Fibroblast of mammary gland (primary cell): ENCODE measurements at places on chromosomes 11 and 22.

GRCh38 chr11:45102810-45103621 lies 43.4 kb upstream of the PRDM11 start:
- peak; percentile 91 for DNase-seq

- peak; percentile 74 for DNase-seq
Observed at GRCh38 chr11:95863486-95864140, 60.3 kb downstream of the MTMR2 start.

GRCh38 chr22:24489011-24489410 lies 6.1 kb upstream of the UPB1 start:
- no peak for DNase-seq

DNA sequence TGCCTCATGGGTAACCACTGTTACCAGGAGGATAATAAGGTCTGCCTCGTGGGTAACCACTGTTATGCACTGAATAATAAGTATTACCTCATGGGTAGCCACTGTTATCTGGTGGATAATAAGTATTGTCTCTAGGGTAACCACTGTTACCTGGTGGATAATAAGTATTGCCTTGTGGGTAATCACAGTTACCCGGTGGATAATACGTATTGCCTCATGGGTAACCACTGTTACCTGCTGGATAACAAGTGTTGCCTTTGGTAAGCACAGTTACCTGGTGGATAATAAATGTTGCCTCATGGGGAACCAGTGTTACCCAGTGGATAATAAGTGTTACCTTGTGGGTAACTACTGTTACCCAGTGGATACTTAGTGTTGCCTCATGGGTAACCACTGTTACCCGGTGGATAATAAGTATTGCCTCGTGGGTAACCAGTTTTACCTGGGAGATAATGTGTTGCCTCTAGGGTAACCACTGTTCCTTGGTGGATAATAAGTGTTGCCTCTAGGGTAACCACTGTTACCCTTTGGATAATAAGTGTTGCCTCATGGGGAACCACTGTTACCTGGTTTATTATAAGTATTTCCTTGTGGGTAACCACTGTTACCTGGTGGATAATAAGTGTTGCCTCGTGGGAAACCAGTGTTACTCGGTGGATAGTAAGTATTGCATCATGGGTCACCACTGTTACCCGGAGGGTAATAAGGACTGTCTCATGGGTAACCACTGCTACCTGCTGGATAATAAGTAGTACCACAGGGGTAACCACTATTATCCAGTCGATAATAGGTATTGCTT lies 10.6 kb upstream of the NXPE4 start:
- peak; percentile 8 for DNase-seq

DNA sequence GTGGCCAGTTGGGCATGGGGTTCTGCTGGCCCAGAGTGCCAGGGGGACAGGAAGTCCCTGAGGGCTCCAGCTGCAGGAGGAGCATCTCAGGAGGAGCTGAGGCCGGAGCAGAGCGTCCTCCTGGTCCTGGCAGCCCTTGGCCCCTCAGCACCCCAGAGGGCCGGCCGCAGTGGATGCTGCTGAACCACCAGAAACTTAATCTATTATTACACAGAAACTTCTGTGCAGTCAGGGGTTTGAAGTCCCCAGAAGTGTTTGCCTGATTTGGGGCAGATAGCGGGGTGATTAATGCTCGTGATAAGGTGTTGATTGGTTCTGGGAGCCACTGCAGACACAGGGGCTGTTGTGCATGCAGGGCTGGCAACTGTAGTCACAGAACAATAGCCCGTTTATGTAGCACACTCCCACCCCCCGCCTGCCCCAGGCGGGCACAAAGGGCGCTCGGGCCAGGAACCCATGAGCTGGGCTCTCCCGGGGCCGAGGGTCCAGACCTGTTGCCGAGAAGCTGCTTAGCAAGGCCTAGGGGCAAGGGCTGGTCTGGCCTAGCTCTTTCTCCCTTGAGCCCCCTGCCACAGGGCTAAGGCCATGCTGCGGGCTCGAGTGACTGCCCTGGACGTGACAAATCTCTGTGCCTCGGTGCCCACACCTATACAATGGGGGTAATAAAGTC lies 29.0 kb upstream of the KCNQ1OT1 start:
- no peak for DNase-seq

DNA sequence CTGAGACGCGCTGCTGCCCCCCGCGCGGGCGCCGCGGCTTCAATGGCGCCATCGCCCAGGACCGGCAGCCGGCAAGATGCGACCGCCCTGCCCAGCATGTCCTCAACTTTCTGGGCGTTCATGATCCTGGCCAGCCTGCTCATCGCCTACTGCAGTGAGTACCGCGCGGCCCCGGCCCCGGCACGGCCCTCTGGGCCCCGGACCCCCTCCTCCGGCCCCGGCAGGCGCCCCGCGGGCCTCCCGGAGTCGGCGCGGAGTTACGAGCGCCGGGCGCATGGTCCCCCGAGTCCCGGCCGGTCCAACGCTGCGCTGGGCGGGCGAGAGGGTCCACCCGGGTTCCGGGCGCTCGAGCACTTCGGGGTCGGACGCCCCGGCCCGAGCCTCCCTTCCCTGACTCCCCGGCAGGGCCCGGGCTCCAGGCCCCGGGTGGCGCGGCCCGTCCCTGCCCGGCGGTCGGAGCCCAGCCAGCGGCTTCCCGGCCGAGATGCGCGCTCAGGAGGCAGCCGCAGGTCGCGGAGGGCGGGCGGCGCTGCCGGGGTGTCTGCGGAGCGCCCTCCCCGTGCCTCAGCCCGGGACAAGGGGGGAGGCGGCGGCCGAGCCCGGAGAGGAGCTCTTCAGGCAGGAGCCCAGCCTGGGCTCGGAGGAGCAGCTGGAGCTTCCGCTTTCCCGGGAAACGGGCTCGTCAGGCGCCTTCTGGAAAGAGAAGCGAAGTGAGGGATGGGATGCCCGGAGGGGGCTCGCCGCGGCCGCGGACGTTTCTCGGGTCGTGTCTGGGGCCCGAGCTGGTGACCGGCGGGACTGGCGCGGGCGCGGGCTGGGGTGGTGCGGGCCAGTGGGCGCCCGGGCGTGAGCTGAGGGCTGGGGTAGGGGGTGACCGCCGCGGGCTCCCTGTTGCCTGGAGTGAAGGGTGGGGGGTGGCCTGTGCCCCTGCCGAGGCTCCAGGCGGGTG lies 1337.8 kb downstream of the BRD1 start:
- DNase-seq, result no peak

DNA sequence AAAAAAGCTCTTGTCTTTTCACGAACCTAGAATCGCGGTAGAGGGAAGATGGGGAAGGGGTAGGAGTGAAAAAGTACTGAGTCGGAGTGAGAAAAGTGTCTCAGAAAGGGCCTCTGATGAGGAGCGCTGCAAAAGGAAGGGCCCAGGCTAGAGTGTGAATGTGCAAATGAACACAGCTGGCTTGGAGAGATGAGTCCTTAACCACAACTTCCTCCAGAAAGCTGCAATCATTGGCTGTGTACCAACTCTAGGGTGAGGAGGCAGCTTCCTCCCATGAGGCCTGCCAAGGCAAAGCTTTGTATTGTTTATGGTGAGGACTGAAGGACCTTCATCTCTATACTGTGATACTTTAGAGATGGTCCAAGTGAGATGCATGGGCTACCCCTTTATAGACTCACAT lies 566.9 kb upstream of the ANO5 start:
- no peak for DNase-seq

- DNase-seq, result no peak
Observed at GRCh38 chr11:126072141-126072741, 9.6 kb upstream of the CDON start.

DNA sequence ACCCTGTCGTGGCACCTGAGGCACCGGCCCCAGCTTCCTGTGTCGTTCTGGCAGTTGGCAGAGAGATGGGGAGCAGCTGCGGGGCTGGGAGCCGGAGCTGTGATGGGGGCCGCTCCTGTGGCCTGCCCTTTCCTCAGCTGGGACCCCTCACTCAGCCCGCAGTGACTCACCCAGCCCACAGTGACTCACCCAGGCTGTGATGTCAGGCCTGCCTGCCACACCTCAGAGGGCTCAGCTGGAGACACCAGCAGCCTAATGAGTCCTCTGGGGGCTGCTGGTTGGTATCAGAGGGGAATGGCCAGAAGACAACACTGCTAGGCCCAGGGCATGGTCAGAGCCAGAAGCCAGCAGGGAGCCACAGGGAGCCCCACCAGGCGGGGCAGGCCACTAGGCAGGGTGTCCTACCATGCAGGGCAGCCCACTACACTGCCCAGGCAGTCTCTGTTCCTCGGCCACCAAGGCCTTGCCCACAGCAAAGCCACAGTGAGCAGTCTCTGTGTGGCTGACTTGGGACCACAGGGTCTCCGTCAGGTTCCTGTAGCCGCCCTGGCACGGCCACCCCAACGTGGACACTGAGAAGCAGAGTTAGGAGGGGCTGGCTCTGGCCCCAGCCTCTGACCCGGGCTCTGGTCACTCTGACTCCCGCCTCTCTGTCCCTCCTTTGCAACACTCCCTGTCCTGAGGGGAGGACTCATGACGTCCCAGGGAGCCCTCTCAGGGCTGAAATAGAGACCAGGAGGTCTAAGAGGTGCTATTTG lies 4.2 kb upstream of the FXYD2 start:
- peak; percentile 70 for DNase-seq

DNA sequence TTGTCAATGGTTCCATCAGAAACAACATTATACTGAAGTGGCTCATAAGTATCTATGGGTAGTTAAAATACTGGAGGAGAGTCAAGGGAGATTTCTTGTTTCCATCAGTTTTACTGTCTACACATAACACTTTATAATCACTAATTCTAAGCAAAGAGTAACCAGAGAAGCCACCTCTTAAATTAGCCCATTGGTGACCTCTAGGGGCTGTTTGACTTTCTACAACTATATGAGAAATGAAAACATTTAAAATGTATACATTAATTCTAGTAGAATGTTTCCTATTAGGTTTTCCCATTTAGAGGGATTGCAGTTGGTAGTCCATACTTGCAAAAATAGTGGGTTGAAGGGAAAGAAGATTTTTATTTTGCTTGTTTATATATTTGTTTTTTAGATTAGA lies 504.3 kb downstream of the FAM181B start:
- DNase-seq, result peak; percentile 28

DNA sequence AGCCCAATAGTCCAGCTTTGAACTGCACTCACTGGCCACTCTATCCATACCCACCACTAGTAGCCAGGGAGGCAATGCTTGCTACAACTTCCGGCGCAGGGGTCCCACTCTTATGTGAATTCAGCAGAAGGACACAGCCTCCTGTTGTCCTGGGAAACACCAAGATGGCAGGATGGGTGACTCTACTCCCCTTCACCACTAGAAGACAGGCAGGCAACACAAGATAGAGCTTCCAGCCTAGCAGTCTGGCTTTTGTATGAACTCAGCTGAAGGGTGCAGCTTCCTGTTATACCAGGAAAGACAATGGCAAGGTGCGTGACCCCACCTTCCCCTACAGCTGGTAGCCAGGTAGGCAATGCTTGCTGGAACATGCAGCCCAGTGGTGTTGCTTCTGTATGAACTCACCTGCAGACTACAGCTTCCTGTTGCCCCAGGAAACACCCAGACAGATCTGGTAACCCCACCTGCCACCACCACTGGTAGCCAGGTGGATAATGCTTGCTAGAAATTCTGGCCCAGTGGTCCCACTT lies 205.2 kb upstream of the KIRREL3 start:
- DNase-seq, result no peak

DNA sequence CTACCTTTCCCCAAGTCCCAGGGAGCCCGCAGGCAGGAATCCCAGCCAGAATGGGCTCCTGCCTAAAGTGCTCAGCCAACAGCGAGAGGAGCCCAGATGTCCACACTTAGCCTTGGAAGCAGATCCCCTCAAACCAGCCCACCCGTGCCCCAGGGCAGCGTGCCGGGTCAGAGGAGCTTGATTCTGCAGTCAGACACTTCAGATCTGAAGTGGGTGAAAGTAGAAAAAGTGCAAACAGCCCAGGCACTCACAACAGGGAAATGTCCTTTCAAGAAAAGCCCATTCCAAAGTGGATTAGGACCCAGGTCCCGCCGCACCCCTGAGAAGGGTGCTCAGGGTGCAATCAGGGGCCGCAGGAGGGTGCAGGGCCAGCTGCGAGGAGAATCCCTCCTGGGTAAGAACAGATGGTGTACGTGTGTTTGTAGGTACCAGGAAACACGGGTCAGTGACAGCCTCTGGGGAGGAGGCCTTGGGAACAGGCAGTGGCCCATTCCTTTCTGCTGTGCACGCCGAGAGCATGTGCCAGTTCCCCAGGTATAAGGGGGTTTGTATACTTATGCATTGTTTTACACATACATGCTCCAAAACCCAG lies 17.7 kb downstream of the ELFN2 start:
- no peak for DNase-seq

DNA sequence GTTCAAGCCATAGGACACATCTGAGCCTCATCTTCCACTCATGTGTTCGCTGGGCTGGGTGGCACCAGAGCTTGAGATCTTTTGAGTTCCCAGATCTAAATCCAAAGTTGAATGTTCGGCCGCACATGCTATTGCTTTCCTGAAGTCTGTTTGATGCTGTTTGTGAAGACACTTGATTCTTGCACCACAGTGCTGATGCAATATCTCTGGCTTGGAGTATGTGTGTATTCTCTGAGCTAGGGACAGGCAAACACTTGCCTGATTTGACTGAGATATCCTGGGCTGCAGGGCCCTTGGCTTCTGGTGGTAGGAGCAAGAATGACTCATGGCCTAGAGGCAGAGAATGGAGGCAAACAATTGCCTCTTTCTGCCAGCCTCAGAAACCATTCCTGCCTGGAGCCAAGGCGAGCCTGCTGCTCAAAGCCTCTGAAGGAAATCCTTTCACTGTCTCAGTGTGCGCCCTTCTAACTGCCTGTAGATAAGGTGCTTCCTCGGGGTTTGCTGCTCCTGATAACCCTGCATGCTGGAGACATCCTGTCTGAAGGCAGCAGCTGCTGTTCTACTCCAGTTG lies 73.0 kb downstream of the CYB5R2 start:
- DNase-seq, result peak; percentile 77

- DNase-seq, result no peak
Observed at GRCh38 chr11:116607027-116607426, 165.8 kb downstream of the BUD13 start.

DNA sequence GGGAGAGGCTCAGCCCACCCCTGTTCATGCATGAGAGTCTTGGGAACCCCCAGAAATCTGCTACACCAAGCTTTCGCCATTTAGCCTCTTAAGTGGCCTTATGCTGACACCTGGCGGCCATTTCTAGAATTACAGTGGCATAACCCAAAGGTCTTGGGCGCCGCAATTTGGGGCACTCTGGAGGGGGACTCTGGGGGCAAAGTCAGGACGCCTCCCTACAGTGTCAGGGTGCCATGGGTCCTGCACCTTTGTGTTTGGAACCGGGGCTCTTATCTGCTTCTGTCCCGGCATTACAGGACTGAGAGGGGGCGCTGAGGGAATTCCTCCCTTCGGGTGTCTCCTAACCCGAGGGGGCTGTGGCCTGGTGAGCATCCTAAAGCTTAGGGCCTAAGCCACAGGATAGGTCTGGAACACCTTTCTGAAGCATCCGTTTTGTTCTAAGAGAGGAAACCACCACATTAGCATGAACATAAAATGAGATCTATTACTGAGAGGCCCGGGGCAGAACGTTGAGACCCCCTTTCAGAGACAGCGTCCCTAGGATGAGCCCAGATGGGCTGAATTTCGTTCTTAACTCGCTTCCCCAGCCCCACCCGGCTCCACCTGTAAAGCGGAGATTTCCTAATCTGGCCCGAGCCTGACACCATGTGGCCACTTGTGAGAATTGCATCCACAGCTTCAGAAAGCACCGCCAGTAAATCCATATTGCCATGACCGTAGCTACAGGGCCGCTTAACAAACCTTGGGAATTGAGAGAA lies 9.3 kb downstream of the INS start:
- DNase-seq, result peak; percentile 62
